Adrenal gland (tissue), 19 donors: ENCODE measurements at places on chromosomes 16 and 17. TPM values are rescaled to one million over a fixed set of nuclear protein-coding genes. Genes with fewer than 3 reads are reported as not detected.

Gene KRT27
- total RNA-seq: not detected

Gene SMPD3
- total RNA-seq: 0.83 TPM

Gene RRAD
- total RNA-seq: 25.6 TPM

Gene OR1F1
- not detected for total RNA-seq

Gene CAVIN1
- 166 TPM for total RNA-seq

Gene KRTAP2-3
- not detected for total RNA-seq

Gene KRT28
- total RNA-seq: not detected

Gene MEAK7
- 7.0 TPM for total RNA-seq

Gene OR1E1
- not detected for total RNA-seq

Gene PHKB
- 119 TPM for total RNA-seq

Gene TBC1D3G
- not detected for total RNA-seq

Gene SEZ6
- 1.0 TPM for total RNA-seq

Gene SLC16A5
- total RNA-seq: 1.7 TPM
